ENCODE measurements at places on chromosomes 5 and 9.
A peak's percentile ranks its signal among the peaks of the same experiment; 100 is the strongest.

DNA sequence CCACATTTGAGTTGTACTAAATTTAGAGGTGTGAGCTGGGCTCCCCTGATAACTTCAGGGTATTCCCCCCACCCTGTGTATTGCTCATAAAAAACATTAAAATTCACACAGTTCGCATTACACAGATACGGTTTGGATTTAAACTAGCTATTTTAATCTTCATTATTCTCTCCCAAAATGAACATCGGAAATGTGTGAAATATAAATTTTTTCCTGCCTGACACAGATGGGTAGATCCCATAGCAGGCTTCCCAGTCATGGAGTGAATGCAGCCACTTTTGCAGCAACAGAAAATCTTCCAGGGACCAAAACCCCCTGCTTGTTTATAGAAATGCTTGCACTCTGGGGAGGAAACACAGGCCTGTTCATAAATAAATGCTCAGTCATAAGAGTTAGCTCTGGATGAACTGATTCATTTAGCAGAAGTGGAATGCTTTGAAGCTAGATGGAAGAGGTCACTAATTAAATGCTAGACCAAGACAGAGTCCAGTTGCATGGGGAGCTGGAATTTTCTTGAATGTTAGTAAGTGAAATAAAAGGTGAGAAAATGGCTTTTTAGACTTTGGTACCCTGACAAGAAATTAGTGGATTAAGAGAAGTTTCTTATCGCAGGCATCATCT, 115.6 kb downstream of the PDE8B start:
- no peak for DNase-seq

DNA sequence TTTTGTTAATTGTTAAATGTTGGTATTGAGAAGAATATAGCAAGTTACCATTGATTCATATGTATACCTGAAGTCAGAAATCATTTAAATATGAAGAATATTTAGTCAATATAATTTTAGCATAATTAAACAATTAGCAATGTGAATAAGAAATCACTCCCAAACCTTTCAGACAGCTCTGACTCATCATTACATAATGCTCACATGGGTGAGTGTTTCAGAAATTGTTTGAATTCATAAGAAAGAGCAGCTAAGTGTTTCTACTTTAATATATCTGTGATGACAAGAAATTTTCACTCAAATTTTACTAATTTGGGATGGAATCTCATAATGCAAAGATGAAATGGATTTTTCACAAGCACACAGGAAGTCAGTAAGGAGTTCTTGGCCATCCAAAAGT, 42.0 kb upstream of the CDC42SE2 start:
- DNase-seq, result peak; percentile 42

- DNase-seq, result no peak
Observed at GRCh38 chr5:107449369-107449768, 221.4 kb downstream of the EFNA5 start.

GRCh38 chr5:31113101-31113500, 80.4 kb upstream of the CDH6 start:
- DNase-seq, result no peak

GRCh38 chr5:74316064-74316603, 324.4 kb downstream of the ENC1 start:
- no peak for DNase-seq

DNA sequence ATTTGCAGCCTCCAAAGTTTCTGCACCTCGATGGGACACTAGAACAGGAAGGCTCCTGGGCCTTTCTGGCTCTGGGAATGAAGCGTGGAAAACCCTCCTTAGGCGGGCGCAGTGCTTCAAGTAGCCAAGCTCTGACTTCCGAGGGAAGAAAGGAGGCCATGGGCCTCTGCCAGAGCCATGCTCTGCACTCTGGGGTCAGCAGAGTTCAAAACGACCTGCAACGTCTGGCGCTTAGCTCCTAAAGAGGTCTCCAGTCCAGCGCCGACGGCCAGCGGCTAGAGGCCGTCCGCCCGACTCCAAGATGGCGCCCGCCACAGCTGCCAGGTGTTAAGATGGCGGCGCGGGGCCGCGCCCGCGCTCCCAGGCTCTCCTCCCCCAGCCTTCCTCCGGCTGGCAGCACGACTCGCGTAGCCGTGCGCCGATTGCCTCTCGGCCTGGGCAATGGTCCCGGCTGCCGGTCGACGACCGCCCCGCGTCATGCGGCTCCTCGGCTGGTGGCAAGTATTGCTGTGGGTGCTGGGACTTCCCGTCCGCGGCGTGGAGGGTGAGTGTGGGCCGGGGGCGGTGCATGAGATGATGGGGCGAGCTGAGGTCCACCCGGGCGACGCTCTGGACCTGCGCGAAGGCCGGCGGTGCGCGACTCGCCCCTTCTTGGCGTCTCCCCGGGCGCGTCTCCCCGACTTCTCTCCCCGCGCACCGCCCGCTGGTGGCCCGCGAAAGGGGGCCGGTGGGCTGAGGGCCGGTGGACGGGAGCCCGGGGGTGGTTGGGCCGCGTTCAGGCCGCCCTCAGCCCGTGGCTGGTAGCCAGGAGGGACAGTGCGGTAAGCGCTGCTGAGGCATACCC, at the start of gene TXNDC15:
Gene TXNDC15 (plus strand): TSS at position 385 of the 844 bp plus-strand sequence. CDS start 57 bp downstream, at position 442.
- DNase-seq, result peak; percentile 76

- no peak for DNase-seq
Observed at GRCh38 chr9:121289026-121289771, 21.2 kb downstream of the GSN start.

- no peak for DNase-seq
Observed at GRCh38 chr5:35212122-35212982, 17.9 kb downstream of the PRLR start.

- no peak for DNase-seq
Observed at GRCh38 chr5:162068412-162068811, 839 bp downstream of the GABRG2 start.

DNA sequence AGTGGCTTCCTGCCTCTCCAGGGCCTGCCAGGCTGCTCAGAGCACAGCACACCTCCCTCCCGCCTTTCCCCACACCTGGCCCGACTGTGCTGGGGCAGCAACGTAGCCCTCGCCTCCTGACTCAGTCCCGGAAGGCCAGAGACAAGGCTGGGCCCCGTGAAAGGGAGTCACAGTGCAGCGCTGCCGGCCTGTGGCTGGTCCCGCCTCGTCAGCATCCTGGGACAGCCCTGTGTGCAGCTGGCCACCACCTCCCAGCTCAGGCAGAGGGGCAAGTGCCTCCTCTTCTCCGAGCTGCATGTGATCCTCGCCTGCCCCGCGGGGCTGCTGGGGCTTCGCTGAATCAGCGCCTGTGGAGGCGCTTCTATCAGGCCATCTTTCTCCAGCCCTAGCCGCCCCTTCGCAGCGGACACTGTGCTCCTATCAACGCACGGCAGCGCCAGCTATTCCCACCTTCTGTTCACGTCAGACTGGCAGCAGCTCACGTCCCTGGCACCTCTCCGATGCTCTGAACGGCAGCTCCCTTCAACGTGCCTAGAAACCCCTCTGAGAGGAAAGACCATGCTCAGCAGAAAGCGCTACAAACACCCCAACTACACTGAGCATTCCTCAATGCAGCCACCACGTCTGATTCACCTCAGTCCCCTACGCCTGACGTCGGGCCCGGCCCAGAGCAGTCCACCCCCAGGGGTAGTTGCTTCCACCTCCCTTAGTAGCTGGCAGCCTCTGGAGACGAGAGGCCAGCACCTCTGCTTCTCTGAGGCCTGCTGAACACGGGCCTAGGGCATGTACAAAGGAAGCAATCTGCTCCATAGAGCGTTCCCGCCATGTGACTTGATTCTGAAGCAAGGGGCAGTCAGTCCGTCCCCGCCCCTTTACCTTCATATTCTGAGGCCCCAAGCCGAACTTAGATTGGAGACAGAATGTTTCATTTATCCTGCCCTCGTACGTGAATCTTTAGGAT, 78.8 kb downstream of the GPR21 start:
- no peak for DNase-seq

GRCh38 chr5:159095151-159095721, 4.5 kb downstream of the EBF1 start:
- DNase-seq, result no peak

- DNase-seq, result no peak
Observed at GRCh38 chr9:131971482-131972074, 108.1 kb downstream of the MED27 start.

GRCh38 chr5:9318031-9318430, 227.8 kb downstream of the SEMA5A start:
- DNase-seq, result no peak

DNA sequence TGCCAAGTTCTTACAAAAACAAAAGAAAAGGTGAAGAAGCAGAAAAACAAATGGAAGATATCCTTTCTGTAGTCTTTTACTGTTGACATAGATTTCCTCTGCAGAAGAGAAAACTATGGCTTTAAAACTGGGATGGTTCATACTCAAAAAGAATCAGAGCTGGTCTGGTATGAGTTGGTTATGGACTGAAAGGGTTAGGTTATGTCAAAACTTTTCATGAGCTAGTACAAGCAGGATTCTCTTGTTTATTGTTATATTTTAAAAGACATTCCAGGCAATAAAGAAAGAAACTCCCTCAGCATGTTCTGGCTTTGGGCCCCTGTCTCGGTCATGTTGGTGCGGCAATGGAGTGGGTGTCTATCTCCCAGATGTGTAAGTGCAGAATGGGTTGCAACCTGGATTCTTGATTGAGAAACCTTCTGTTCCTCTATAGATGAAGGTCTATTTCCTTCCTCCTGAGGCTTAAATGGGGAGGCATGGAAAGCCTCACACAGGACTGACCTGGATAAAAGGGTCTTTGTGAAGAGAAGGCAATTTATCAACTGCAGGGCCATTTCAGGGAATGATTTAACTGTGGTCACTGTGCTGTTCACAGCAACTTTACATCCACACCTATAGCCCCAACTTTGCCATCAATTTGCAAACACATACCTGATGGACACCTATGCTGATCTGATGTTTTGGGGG, 209.6 kb upstream of the TNC start:
- DNase-seq, result no peak

- no peak for DNase-seq
Observed at GRCh38 chr9:113601656-113602055, 138.1 kb downstream of the RGS3 start.

- DNase-seq, result peak; percentile 28
Observed at GRCh38 chr5:80777347-80778287, 122.8 kb upstream of the DHFR start.

- DNase-seq, result no peak
Observed at GRCh38 chr9:134705786-134706185, 64.2 kb downstream of the COL5A1 start.

DNA sequence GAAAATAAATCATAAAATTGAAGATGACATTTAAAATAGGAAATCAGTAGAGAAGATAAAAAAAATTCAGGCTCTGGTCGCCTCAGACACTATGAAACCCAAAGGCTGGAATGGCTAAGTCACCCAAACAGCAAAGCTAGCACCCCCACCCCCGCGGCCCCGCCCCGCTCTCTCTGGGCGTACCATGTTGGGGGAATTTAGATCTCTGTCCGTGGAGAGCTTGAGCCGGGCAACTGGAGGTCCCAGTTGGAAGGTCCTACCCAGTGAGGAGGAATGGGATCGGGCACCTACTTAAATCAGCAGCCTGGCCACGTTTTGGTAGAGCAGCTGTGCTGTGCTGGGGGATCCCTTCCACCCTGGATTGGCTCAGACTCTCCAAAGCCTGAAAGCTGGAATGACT, 150.6 kb upstream of the ANKRD55 start:
- DNase-seq, result no peak

DNA sequence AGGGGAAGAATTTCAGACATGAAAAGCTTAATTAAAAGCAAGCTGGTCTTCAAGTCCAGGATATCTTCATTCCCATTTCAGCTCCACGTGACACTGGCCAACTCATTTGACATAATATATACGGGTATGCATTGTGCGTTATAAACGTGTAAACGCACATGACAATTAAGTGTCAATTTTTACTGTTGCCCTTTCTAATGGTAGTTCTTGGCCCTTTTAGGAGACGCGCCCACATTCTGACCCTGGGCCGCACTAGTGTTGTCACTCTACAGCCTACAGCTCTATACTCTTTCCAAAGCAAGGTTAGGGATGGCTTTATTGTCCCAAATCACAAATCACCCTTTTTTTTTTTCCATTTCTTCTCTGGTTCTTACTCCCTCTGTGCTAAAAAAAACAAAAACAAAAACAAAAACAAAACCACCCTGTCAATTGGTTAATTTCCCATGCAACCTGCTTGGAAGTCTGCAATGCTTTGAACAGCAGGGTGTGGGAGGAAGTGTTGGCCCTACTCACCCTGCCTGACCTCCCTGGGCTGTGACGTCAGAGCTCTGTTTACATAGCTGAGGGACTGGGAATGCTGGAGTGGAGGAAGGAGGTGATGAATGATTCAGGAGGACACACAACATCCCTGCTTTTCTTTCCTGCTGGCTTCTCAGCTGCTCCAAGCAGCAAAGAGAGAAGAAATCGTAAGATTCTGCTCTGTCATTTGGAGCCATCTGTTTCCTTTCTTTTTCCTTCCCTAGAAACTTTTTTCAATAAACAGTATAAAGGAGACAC, 19.3 kb downstream of the RFK start:
- no peak for DNase-seq

DNA sequence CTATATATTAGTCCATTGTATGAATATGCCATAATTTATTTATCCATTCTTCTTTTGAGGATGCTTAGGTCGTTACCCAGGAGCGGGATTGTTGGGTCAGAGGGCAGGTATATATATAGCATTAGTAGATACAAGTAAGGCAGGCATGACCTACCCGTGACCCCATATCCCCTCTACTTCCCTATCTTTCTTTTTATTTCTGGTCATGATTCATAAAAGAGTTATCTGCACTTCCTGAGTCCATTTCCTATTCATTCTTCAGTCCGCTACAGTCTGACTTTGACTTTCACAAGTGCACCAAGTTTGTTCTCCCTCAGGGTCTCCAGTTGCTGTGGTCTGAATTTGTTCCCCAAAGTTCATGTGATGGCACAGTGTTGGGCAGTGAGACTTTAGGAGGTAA, 6.9 kb downstream of the RHOBTB3 start:
- no peak for DNase-seq

GRCh38 chr5:176360894-176361436, 599 bp downstream of the KIAA1191 start:
- DNase-seq, result no peak

GRCh38 chr5:60541980-60542379, 158.0 kb downstream of the DEPDC1B start:
- no peak for DNase-seq

GRCh38 chr9:33082538-33083326, 6.3 kb upstream of the SMU1 start:
- no peak for DNase-seq

- no peak for DNase-seq
Observed at GRCh38 chr5:149912226-149912871, 32.2 kb downstream of the PDE6A start.

DNA sequence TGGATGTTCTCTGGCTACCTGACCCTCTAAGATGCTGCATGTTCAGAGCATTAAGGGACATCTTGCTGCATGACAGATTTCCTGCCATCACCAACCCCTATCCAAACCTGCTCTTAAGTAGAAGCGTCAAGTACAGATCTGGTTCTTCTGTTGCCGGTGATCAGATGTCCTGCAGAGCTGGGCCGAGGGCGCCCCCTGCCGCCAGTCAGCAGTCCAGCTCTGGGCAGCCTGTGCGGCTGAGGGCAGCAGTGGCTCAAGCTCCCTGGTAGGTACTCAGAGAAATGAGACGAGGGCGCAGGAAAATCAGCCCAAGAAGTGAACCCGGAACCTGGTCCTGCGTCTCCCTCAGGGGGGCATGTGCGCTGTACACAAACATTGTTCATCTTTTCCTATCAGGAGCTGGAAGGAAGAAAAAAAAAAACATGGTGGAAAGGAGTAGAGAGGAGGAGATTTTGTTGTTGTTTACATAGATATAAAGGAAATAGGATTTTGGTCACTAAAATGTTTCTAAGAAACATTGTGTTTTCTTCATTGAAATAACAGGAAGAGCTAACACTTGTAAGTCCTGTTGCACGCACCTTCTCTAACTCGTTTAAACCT, 95.8 kb downstream of the CFAP90 start:
- DNase-seq, result peak; percentile 4
